ENCODE measurements at places on chromosomes 4 and X.

- no peak for DNase-seq
Measured at GRCh38 chr4:36280555-36280954, 861 bp upstream of the DTHD1 start.

DNA sequence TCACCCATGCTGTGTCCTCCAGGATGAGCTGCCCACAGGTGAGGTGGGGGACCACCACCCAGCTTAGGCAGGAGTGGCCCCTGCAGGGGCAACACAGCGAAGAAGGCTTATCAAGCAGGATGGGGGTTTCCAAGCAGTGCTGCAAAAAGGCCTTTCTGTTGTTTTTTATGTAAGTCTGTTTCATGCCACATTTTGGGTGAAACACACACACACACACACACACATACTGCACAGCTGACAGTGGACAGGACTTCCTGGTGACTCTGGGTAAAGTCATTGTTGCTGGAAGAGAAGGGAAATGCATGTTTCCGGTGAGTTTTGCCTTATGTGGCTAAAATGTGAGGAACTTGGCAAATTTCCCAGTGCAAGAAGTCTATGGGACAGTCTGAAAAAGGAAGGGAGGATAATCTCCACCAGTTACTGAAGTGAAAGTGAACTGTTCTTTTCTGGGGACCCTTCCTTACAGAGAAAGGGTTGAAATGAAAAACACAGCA, 119.2 kb downstream of the IRF2 start:
- DNase-seq, result peak; percentile 96

DNA sequence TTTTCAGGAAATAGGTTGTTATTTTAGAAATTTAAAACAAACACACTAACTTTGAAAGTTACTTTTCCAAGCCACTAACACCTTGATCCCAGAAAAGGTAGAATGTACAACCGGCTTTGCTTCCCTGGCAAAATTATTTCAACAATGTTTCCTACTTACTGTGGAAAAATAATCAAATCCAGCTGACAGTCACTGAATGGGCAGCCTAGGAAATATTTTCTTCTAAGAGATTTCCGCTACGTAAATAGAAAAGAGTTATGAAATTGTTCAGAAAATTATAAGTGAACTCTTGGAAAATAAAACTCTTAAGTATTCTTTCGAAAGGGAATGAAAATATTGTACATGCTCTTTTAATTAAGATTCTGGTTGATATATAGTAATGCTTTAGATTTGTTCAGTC, 195.7 kb downstream of the GASK1B start:
- no peak for DNase-seq

- DNase-seq, result no peak
Measured at GRCh38 chr4:100590325-100590724, 72.5 kb upstream of the EMCN start.

DNA sequence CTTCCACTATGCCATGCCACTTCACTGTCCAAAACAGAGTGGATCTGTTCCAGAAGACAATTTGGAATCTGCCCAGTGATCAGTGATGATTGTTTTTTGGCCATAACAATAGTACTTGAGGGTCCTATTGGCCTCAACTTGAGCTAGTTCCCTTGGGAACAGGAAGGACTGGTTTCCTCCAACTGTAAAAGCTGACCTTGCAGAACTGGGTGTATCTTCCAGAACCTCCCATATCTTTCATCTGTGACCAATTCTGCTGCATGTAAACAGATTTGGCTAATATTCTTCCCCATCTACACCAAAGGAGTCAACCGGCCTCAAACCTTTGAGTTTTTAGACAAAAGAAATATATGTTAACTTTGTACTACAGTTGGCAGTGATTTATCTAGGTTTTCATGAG, 165.1 kb upstream of the TRPC5 start:
- no peak for DNase-seq

- DNase-seq, result no peak
Measured at GRCh38 chr4:142129473-142129872, 493.1 kb downstream of the IL15 start.

- DNase-seq, result no peak
Measured at GRCh38 chr4:151067316-151067970, 32.0 kb upstream of the RPS3A start.

DNA sequence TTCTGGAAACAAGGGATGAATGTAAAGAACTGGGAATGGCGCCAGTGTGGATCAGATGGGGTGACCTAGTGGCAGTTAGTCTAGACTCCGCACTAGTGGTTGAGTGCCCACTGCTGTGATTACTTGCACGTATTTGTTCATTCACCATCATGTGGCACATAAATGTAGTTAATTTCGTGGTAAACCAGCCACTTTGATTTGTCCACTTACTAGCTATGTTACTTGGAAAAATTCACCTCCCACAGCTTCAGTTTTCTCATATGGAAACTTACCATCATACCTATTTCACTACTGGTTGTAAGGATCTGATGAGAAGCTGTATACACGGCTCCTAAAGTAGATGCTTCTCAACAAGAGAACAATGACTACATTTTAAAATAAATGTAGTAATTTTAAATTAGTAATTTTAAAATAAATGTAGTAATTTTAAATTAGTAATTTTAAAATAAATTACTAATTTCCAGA, 394 bp upstream of the DYNLT3 start:
- DNase-seq, result no peak

DNA sequence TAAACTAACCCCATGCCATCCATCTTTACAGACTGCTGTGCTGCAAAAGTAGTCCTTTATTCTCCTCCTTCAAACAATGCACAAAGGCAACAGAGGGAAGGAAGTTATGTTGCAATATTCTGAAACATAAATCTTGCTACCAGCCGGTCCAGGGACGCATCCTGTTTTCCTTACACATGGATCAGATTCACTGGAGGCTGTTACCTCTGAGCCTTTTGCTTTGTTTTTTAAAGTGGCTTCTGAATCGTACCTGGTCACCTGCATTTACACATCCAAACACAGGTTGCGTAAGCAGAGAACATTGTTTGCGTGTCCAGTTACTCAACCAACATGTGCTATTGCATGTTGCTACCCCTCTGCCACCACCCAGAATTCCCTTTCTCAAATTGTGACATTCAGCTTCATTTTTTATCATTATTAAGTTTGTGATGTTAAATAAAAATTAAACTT, 8.8 kb downstream of the PPARGC1A start:
- DNase-seq, result no peak

DNA sequence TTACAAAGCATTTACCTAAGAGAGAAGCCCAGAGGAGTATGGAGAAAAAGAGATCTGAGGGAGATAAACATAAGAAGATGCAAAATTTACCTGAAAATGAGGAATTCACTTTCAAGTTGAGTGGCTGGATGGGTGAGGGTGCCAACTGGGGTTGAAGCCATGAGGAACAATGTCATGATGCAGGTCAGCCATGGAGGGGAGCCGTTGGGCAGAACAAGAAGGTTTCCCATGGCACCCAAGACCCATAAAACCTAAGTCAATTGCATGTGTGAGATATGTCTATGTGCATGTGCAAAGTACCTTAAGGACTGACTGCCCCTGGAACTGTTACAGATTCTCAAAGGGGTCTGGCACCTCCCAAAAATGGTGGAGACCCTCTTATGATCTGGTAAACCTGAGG, 46.6 kb upstream of the PRRG1 start:
- DNase-seq, result no peak

DNA sequence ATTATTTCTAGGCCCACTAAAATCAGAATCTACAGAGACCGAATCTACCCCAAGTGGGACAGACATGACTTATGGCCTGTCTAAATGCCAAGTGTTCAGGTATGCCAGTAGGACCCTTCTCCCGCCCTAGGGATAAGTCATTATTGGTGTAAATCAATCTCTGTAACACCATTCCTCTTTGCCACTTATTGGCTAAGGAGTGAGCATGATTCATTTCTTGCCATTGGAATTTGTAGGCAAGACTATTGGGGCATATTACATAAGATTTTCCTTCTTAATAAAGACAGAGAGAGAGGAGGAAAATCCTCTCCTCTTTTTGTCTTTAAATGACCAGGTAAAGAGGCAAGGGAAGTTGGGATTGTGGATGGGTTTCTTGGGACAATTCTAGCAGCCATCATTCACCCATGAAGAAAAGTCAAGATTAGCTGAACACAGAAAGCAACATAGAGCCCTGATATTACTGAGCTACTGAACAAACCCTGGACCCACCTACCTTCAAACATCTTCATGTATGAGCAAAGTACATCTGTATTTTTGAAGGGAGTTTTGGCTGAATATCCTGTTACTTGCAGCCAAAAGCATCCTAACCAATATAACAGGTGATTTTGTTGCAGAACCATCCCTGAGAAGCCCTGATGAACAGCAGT, 2.6 kb downstream of the SLC9B2 start:
- no peak for DNase-seq

GRCh38 chr4:161714022-161714751, 449.6 kb downstream of the FSTL5 start:
- DNase-seq, result no peak

DNA sequence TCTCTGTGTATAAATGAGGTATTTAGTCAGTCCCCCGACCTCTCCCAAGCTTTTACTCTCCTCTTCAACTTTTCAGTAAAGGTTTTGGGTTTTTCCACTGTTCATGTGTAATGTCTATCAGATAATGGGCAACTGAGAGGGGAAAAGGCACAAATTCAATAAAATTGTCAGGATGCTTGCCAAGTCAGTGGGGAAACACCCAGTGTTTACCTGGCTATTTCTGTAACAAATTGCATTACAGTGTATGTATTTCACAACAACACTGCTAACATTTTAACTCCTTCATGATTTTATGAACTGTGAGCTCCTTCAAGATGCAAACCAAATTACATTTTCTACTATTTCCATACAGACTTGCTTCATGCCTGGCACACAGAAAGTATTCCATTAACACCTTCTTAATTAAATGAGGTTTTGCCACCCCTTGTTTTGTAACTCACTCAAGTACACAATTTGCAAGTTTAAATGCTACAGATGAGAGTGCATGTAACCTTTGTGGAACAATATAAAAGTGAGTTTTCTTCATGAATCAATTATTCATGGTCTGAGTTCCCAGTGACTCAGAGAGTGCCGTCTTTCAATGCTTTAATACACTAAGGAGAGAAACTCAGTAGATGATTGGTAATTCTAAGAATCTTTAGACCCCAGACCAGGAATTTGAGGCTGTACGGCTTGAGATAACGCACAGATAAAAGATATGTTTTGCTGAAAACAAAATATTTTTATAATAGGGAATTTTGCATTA, 149.8 kb upstream of the TLL1 start:
- no peak for DNase-seq

DNA sequence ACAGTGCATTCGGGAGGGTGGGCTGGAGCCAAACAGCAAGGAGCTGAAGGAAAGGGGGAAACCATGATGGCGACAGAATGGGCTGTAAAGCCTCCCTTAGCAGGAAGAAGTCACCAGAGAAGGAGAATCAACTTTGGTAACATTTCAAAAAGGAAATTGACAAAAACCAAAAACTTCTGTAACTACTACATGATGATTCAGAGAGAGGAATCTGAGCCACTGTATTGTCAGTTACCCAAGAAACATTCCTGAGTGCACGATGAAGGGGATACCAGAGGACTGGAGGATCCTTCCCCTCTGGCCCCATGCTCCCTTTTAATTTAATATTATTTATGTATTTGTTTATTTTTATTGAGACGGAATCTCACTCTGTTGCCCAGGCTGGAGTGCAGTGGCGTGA, 26.3 kb downstream of the PDHA1 start:
- DNase-seq, result no peak

- DNase-seq, result no peak
Measured at GRCh38 chr4:41427306-41427882, 110.6 kb upstream of the LIMCH1 start.

- DNase-seq, result no peak
Measured at GRCh38 chr4:67087897-67088296, 457.4 kb downstream of the CENPC start.

DNA sequence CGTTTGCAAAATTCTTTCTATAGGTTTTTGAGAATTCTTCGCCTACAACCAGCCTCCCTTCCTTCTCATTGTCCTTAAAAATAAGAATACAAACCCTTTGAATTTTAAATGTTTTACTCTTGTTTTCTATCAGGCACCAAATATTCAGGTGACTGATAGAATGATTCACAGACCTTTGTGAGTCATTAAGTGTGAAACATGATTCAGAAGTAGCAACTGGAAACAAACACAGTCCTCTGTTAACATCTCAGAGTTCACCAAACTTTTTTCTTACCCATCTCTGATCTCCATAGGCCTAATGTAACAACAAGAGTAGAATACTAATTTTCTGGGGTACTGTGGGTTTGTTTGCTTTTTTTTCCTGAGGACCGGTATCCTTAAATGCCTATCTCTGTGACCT, 63.4 kb upstream of the MAB21L2 start:
- DNase-seq, result no peak

GRCh38 chr4:89572224-89572858, 264.6 kb downstream of the SNCA start:
- DNase-seq, result no peak

DNA sequence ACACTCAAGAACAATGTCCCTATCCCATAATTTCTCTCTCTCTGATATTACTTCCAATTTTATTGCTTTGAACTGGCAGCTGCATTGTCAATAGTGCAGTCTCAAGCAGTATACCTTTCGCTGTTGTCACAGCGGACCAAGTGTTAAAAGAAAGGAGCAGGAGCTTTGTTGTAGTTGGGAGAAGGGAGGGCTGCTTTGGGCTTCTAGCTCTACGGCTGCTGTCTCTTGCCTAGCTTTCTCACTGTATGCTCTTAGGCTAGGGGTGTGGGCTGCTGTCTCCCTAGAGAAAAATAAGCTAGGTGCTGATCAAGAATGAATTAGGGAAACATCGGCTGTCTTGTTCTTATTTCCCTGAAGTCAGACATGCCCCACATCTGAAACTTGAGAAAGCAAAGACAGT, 52.5 kb downstream of the TRPC5OS start:
- no peak for DNase-seq

- no peak for DNase-seq
Measured at GRCh38 chrX:56762707-56763555, 33.9 kb downstream of the NBDY start.

GRCh38 chrX:20547611-20548051, 280.9 kb upstream of the RPS6KA3 start:
- DNase-seq, result no peak

- no peak for DNase-seq
Measured at GRCh38 chrX:19661961-19662360, 146.7 kb upstream of the MAP3K15 start.

DNA sequence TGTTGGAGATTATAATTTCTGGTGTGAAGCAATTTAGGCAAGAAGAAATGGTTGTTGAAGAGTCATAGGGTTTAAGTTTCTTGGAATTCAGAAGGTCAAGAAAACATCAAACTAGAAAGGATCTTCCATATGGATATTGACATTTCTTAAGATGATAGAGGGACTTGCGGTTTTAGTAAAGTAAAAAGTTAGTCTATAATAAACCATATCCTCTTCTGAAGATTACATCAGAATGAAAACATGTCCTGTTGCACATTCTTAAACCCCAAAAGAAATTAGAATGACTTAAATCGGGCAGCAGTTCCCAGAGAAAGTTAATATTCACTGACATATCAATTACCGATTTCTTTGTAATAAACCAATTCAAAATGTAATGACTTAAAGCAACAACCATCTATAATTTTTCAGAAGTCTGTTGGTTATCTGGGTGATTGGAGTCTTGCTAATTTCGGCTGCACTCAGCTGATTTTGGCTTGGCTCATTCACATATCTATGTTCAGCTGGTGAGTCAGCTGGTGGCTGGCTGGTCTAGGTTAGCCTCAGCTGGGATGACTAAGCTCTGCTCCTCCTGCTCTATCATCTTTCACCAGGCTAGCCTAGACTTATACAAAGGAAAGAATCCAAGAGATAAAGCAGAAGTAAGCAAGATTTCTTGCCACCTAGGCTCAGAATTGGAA, 24.4 kb upstream of the DYNLT3 start:
- DNase-seq, result no peak
